ENCODE measurements at places on chromosomes 3 and 15.
A peak's percentile ranks its signal among the peaks of the same experiment; 100 is the strongest.

DNA sequence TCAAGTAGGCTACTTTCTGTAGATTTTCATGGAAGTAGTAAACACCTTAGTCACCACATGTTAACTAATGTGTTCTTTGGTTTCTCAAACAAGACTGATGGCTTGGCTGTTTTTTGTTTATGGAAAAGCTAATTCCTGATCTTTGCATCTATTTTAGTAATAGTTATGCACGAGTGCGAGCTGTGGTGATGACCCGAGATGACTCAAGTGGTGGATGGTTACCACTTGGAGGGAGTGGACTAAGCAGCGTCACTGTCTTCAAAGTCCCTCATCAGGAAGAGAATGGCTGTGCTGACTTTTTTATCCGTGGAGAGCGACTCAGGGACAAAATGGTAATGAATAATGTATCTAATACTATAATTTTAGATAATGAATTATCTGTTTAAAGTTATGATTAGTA is 46.6 kb downstream of the SPRED1 start:
- no peak for DNase-seq

DNA sequence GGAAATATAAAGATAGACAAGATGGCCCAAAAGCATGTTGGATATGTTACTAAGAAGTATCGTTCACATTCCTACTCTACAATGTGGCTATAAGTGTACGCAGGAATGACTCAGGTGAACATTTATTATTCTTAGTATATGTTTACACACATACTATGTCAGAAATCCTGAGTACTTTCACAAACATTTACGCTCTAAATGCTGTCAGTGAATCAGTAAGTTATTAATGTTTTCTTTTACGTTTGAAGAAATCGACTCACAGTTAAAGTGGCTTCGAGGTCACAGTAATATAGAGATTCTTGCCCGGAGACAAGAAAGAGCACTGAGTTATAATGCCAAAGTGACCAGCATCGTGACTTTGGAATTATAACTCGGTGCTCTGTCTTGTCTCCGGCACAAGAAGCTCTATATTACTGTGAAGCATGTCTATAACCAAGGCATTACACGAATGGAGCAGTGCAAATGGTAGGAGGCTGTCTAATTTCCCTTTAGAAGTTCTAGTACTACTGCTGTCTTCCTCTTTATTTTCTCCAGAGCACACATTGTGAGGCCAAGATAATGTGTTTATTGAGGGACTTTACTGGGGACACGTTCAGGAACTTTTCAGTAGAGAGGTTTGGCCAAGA is 61.8 kb upstream of the P3H2 start:
- no peak for DNase-seq

GRCh38 chr3:37250435-37250834 is 76.1 kb upstream of the LRRFIP2 start:
- no peak for DNase-seq

DNA sequence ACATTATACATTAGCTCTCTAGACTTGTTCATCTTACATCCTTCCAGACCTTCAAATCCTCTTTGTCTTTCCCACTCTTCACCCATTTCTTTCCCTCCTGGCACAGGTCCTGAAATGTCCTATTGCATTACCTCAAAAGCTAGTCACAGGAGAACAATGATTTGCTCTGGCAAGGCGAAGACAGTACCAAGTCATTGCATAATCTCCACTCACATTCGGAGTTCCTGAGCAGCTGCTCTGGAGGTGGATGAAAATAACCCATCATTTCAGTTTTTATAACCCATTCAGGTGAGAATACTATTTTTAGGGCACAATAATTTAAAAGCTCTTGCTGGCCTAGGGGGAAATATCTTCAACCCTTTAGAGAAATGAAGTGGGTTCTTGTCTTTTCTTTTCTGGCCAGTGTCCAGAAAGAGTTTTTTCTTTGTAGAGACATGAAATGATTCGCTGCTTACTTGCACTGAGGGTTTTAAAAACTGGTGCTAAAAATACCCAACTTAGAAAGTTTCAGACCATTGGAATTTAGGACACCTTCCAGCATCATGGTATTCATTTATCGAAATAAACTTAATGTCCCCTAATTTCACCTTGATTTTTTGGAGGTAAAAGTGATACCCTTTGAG is 23.4 kb upstream of the DYNC1LI1 start:
- no peak for DNase-seq

DNA sequence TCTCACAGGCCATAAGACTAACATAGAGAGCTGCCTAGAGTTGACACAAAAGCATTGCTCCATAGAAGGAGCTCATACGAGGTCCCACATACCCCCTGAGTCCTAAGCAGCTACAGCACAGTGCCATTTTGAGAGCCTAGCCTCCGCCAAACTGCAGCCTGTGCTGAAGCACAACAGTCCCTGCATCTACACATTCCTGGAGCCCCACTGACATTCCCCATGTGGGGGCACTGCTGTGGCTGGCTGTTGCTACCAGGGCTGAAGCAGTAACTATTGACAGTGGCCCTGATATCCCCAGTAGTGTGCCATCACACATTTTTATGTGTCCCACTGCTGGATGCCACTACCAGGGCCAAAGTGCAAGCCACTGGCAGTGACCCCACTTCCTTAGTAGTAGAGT is 80.3 kb downstream of the CERS3 start:
- DNase-seq: no peak

DNA sequence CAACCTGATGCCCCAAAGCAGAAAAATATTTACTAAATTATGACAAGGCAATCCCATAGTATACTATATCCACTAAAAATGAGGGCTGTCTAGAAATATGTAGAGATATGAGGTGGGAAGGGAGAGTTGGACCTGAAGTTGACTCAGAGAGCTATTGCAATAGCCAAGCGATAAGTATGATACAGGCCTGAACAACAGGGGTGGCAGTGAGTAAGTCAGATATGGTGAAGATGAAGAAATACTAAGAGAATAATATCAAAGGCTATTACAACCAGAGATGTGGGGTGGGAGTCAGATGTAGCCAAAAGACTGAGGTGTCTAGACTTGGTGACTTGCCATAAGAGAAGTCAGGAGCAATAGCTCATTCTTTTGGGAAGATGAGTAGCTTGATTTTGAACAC is 9.2 kb downstream of the HSPBAP1 start:
- no peak for DNase-seq

DNA sequence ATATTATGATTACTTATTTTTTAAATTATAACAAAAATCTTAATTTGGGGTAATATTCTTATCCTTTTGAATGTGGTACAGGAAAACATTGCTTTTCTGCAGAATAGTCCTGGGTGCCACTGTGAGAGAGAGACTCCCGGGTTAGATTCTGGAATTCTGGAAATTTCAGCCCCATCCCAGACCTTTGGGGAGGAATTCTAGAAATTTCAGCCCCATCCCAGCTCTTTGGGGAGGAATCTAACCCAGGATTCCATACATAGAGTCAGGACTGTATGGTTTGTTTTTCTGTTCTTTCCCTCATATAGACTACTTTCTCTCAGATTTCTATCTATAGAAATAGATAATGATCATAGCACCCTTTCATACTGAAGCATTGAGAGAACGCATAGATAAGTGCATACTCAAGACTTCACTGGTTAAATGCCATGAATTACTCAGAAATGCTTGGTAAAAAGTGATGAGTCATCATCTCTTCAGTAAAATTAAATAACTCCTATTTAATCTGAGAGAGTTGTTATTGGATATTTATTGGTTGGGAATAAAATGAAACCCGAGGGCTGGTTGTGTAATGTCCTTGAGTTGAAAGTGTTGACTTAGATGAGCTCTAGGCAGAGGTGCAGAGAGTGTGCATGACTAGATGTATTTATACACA is 8.3 kb downstream of the EIF2AK4 start:
- no peak for DNase-seq

DNA sequence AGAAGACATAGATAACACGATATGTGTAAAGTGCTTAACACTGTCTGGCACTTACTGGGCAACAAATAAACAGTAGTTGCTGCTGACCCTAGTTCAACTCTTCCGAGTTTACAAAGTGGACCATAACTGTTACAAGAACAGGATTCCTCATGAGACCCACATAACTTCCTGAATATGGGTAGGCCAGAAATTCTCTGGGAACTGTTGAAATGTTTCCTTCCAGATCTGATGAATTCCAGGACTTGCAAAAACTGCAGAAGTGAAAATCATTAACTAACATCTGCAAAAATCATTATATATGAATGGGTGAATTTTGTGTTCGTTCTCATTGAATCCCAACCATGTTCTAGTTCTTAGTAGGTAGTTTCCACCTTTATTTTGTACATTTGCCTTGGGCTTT is 181.7 kb upstream of the MME start:
- DNase-seq: no peak

GRCh38 chr3:101038393-101038792 is 45.2 kb upstream of the ABI3BP start:
- DNase-seq: no peak

DNA sequence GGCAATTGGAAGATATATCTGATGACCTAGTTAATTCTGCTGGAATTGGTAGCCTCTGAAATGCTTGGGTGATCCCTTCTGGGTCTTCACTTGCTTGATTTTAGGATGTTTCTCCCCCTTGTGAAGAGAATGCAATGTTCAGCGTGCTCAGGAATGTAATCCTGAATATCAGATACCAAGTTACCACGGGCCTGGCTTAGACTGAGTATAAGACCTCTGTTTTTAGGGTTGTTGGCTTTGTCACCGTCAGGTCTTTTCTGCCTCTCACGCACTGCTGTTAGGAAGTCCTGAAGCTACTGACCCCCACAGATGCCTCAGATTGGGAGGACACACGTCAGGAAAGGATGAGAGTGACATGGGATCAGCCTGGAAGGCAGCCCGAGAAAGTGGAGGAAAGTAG is 198.5 kb downstream of the CDIN1 start:
- DNase-seq: no peak

- no peak for DNase-seq
These were observed 25.1 kb downstream of the SV2B start for GRCh38 chr15:91125162-91125561.

- peak; percentile 15 for DNase-seq
These were observed 6.6 kb upstream of the ZNF148 start for GRCh38 chr3:125381743-125382142.

- no peak for DNase-seq
These were observed 24.8 kb downstream of the TPRA1 start for GRCh38 chr3:127565711-127566110.

- no peak for DNase-seq
These were observed 3.7 kb upstream of the PRKAR2A start for GRCh38 chr3:48851407-48851806.

DNA sequence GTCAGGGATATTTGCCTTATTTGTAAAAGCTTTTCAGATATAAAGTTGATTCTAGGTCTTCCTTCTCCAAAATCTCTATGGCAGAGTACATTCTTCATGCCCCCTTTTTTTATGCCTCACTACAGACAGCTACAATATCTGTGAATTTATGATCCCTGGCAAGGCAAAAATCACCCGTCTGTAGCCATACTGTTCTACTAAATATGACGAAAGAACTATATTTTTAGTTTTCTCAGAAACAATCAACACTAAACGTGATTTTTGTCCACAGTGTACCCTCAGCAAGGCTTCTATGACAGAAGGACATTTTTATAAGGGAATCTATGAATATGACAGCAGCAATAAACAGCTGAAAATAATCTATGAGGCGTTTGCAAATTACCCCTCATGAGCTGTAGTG is 12.7 kb downstream of the LRTM1 start:
- no peak for DNase-seq

- no peak for DNase-seq
These were observed 6.1 kb downstream of the GLYCTK start for GRCh38 chr3:52293491-52294319.

GRCh38 chr3:98823791-98824190 is 60.7 kb downstream of the ST3GAL6 start:
- DNase-seq: no peak

GRCh38 chr15:49530092-49530491 is 90.5 kb downstream of the FAM227B start:
- DNase-seq: peak; percentile 7

GRCh38 chr3:151859233-151859673 is 14.2 kb upstream of the SUCNR1 start:
- DNase-seq: no peak

DNA sequence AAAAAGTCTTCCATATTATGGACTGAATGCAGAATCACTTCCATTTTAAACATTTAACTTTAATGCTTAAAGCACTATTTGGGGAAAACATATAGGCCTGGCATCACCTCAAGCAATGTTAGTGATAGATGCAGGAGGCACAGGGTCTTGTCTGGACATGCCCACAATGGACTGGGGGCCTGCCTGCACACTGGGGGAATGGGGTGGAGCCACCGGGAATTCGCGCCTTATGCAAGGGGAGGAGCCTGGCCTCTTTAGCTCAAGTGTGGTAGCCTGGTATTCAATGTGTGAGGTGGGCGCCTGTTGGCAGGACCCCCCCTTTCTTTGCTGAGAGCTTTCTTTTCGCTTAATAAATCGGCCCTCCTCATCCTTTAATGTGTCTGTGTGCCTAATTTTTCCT is 29.9 kb downstream of the ACKR4 start:
- DNase-seq: no peak

GRCh38 chr3:32381922-32382321 is 9.7 kb upstream of the CMTM7 start:
- DNase-seq: no peak

DNA sequence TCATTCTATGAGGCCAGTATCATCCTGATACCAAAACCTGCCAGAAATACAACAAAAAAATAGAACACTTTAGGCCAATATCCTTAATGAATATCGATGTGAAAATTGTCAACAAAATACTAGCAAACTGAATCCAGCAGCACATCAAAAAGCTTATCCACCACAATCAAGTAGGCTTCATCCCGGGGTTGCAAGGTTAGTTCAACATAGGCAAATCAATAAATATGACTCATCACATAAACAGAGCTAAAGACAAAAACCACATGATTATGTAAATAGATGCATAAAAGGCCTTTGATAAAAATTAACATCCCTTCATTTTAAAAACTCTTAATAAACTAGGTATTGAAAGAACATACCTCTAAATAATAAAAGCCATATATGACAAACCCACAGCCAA is 403.2 kb upstream of the AZI2 start:
- DNase-seq: no peak

- DNase-seq: no peak
These were observed 42.2 kb upstream of the PLCL2 start for GRCh38 chr3:16842272-16843270.

GRCh38 chr3:130671545-130672312 is 74.9 kb downstream of the PIK3R4 start:
- DNase-seq: no peak

GRCh38 chr15:48354694-48355303 is 23.6 kb downstream of the DUT start:
- no peak for DNase-seq

GRCh38 chr3:45409921-45410320 is 21.5 kb downstream of the LARS2 start:
- peak; percentile 59 for DNase-seq

DNA sequence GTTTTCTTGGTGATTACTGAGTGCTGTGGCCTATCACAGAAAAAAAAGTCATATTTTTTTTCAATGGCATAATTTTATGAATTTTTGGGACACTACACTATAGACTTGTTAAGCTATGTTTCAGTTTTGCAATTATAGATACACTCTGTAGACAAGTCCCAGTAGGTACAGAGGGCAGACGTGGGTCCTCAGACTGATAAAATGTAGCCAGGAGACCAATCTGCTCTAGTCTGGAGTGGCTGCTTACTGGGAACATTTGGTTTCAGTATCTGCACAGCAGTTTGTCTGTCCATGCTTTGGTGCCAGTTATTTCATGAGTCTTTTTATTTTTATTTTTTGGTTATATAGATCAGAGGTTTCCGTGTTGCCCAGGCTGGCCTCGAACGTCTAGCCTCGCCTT is 313.4 kb upstream of the LRRFIP2 start:
- no peak for DNase-seq

GRCh38 chr3:152646004-152646403 is 188.9 kb upstream of the P2RY1 start:
- no peak for DNase-seq

- peak; percentile 45 for DNase-seq
These were observed 247.1 kb downstream of the CHST2 start for GRCh38 chr3:143366672-143367071.
